Activated T-cell treated with anti-CD3 and anti-CD28 coated beads for 48 hours (primary cell): ENCODE measurements at places on chromosomes 11 and 22.

DNA sequence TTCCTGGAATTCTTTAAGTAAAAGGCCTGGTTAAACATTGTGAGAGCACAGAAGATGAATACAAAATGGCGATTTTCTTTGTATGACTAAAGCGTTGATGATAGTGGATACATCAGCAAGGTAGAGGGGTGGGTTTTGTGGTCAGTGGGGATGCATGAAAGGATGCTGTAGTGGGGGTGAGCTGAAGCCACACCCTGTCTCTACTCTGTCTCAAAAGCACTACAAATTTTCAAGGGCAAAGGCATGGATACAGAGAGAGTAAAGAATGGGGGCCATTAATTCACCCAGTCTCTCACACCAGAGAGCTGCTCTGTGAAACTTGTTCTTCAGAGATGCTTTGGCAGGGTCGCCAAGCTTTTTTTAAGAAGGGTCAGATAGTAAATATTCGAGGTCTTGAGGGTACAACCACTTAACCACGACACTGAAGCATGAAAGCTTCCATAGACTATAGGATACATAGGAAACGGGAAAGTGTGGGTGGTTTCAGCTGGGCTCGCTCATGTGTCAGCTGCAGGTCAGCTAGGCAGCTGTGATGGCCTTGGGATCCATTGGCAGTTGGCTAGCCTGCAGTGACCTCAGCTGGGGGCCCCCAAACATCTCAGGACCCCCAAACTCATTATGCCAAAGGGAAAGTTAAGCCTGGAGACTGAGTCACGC is 8.3 kb downstream of the TMEM138 start:
- DNase-seq = no peak

DNA sequence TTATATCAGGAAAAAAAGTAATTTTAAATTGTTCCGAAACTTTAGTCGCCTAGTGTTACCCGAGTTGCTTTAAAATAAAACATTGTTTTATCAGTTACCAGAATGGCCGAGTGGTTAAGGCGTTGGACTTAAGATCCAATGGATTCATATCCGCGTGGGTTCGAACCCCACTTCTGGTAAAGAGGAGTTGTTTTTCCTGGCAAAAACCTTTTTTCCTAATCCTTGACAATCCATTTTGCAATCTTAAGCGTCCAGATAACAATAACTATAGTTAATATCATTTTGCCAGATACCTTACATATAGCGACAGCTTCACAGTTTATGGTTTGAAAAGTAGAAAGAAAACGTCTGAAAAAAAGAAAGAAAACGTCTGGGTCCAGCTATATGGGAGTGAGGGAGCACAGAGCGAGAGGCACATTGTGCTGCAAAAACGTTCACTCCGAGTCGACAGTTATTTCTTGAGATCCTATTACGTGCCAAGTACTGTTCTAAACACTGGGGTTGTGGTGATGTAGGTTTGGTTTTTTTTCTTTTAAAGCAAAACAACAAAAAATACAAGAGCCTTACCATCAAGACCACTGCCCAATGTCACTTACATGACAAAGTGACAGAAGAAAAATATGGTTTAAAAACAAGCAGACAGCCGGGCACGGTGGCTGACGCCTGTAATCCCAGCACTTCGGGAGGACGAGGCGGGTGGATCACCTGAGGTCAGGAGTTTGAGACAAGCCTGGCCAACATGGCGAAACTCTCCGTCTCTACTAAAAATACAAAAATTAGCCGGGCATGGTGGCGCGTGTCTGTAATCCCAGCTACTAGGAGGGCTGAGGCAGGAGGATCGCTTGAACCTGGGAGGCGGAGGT is 40.6 kb downstream of the OR4D9 start:
- no peak for DNase-seq

DNA sequence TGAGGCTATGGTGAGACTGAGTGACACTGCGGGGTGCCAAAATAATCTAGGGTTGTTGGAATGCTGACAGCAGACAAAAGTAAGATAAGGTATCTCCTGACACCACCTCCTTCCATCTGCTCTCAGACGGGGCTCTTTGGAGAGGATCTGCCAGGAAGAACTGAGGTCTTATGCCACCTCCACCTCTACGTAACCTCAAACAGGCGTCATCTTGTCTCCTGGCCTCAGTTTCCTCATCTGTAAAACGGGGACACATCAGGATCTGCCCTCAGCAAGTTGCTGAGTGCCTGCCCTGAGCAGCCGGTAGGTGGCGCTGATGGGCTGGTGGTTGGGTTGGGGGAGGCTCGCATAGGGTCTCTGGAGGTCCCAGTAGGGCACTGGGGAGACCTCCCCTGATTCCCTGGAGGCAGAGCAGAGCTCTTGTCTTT is 1.7 kb upstream of the MYEOV start:
- peak; percentile 29 for DNase-seq

GRCh38 chr22:38317995-38318715 is 922 bp upstream of the CSNK1E start:
- no peak for DNase-seq

- DNase-seq = peak; percentile 68
These were observed 52.5 kb upstream of the CLDN5 start for GRCh38 chr22:19576460-19577421.

GRCh38 chr11:46210133-46210636 is 67.3 kb upstream of the CREB3L1 start:
- DNase-seq = no peak
